H1 (cell line): ENCODE measurements at places on chromosomes 3 and 15. TPM values are rescaled to one million over a fixed set of nuclear protein-coding genes. Genes with fewer than 3 reads are reported as not detected.

GRCh38 chr15:70164156-70164900 lies 66.6 kb upstream of the TLE3 start:
- no peak for DNase-seq

- DNase-seq, result peak; percentile 49
These were observed 168.2 kb downstream of the PEAK1 start for GRCh38 chr15:77251662-77252061.

DNA sequence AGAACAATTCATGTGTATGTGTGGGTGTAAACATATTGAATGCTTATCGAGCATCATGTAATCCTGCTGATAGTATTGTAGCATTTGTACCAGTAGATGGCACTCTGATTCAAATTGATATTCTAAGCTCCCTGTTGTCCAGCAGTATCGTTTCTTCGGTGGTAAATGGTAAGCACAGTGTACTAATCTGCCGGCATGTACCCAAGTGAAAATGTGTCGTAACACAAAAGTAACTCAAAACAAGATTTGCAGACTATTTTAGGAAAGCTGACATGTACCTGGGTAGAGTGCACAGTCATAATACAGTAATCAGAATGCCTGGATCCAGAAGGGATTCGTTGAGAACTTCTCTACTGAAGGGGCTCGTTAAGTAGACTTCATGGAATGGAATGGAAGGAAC lies 31.7 kb upstream of the MNS1 start:
- DNase-seq, result no peak

DNA sequence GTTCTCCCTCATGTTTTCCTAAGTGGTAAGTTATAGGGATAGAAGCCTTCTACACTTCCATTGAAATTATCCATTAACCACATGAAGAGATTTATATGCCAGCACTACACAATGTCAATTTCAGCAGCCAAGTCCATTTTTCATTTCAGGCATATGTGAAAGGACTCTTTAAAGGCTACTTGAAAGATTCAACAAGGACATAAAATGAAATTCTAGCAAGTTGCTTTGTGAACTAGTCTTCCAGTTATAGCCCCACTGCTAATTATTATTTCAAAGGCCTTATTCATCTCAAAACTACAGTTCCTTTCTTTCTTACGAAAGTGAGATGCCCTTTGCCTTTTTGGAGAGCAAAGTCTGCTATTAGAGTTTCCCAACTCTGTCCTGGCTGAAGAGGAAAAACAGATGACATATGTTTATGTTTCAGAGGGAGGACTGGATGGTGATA lies 66.0 kb upstream of the SLC2A2 start:
- DNase-seq, result no peak

DNA sequence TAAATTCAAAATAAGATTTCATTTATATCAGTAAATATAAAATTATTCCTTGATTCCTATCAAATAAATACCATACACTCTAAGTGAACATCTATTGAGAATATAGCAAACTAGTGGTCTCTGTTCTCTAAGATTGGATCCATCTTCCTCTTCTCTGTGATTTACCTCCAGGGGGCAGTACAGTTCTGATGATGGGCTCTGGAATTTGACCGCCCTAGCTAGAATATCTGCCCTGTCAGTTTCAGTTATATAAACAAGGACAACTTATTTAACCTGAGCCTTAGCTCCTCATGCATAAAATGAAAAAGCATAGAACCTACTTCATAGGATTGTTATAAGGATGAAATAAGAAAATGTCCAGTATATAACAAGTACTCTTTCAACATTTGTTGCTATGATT lies 171.1 kb upstream of the CCDC54 start:
- DNase-seq, result no peak

DNA sequence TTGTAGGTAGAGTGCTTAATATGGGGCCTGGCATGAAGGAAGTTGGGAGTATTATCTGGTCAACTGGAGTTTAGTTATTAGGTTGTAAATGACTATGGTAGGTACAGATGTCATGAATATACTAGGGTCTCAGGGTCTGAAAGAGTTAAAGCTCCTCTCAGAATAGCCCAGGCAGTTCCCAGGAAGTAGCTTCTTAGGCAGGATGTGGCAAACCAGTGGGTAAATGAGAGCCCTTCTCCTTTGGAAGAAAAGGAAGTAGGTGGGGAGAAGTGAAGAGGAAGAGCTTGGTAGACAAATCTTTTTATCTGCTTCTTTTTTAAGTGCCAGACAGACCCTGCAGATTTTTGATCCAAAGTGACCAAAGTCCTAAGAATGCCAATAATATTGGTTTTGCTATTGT lies 24.5 kb downstream of the MAP2K1 start:
- DNase-seq, result no peak

DNA sequence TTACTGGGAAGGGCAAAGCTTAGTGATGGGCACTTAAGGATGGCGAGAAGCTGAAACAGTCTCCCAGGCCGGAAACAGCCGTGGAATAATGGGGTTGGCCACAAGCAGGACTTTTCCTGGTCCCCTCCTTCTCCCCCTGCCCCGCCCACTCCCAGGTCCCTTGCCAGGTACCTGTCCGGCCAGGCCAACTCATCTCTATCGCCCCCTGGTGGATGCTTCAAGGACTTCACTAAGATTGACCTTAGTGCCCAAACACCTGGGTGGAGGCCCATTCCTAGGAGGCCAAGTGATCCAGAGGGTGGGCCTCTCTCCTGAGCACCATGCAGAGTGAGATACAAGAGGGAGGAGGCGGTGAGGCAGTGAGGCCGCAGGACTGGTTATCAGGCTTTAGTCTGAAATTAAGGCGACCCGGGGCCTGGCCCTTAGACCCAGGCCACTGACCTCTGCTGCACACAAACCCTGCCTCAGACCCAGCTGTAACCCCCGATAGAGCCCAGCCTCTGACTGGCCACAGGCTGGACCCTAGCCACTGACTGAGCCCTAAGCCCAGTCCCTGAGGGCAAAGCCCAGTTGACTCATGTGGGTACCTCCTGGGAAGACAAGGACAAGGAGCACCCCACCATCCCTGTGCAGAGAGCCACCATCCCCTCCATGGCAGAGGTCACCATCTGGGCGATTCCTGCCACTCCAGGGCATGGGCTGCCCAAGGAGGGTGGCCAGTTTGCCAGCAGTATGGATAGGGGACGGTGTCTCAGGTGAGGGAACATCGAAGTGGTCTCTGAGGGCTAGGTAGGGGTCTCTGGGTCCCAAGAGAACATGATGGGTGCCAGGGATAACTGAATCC lies 37.6 kb downstream of the VIPR1 start:
- DNase-seq, result peak; percentile 97

GRCh38 chr3:49654955-49655556 lies 19.1 kb upstream of the APEH start:
- DNase-seq, result no peak

DNA sequence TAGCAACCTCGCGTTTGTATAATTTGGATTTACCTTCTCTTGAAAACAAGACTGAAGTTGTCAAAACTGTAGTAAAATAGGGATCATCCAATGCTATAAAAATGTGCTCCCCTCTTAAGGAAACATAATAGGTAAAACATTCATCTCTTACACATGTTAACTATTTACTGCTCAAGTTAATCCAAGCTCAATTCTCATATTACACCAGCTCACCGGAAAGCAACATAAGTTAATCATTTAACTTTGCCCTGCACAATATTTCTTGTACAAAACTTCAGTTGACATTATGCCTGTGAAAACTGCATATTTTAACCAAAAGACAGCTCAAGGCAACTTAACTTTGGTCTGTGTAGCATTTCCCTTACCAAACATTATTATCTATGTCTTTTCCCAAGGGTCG lies 634.2 kb downstream of the NAALADL2 start:
- no peak for DNase-seq

- no peak for DNase-seq
These were observed 32.2 kb downstream of the MCTP2 start for GRCh38 chr15:94263341-94264273.

- DNase-seq, result no peak
These were observed 91.6 kb downstream of the MESD start for GRCh38 chr15:80898040-80898439.

- DNase-seq, result no peak
These were observed 419.4 kb upstream of the ONECUT1 start for GRCh38 chr15:53209396-53210042.

DNA sequence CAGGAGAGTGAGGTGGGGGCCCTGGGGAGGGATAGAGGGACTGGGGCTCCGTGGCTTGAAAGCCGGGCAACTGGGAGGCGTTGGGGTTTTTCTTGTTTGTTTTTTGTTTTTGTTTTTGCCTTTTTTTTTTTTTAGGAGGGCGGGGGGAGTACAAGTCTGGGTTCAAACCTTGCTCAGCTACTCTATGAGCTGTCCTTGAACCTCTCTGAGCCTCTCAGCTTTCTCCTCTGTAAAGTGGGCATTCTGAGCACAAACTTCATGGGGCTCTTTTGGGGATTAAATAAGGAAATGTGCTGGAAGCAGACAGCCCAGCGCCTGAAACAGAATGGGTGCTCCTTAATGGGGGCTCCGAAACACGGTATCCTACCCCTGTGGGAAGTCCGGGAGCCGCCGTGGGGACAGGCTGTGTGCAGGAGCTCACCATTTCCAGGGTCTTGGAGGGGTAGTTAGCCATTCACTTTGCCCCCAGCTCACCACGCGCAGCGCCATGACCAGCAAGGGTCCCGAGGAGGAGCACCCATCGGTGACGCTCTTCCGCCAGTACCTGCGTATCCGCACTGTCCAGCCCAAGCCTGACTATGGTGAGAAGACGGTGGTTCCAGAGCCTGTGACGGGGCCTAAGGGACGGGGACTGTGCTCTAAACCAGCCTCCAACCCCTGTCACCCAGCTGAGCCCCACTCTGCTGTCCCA lies 388 bp downstream of the ACY1 start:
- DNase-seq, result no peak

- DNase-seq, result no peak
These were observed 5.4 kb downstream of the CLN6 start for GRCh38 chr15:68224108-68224507.

GRCh38 chr3:108838436-108838835 lies 15.8 kb downstream of the TRAT1 start:
- DNase-seq, result no peak

DNA sequence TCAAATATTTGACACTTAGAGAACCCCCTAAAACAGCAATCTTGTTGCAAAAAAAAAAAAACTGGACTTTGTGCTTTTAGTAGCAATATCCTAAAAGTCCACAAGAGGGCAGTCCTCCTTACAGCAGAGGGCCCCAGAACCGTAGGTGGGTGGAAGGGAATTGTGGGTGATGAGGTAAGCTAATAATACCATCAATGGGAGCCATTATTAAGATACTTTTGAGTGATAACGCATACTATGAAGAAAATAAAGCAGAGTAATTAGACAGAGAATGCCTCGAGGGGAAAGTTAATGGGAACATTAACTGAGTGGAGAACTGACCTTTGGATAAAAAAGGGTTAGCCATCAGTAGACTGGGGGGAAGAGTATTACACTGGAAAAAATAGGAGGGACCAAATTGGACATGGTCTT lies 229.9 kb downstream of the THRB start:
- DNase-seq, result no peak

DNA sequence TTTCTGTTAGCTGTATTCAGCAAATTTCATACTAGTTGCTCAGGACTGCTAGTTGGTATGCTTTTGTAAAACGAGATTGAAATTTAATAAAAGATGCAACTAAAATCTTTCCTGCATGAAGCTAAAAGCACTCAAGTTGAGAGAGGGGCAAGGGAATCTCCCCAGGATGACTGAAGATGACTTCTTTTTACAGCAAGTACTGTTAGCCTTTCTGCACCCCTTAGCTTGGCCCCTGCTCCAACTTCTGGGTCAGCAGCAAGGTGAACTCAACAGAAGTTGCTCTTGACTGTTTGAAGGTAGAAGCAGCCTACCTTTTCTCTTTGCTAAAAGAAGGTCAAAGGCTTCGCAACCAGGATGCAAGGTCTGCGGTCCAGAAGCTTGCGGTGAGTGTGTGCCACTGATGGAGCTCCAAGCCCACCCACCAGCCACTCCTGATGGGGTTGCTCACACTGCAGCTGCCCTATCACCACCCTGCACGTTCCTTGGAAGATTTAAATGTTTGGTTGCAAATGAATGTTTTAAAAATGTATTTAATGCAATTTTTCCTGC lies 32.5 kb downstream of the NME9 start:
- no peak for DNase-seq

- no peak for DNase-seq
These were observed 66.3 kb upstream of the LRIG1 start for GRCh38 chr3:66567077-66567476.

- no peak for DNase-seq
These were observed 753 bp upstream of the MYO5A start for GRCh38 chr15:52529341-52529924.

DNA sequence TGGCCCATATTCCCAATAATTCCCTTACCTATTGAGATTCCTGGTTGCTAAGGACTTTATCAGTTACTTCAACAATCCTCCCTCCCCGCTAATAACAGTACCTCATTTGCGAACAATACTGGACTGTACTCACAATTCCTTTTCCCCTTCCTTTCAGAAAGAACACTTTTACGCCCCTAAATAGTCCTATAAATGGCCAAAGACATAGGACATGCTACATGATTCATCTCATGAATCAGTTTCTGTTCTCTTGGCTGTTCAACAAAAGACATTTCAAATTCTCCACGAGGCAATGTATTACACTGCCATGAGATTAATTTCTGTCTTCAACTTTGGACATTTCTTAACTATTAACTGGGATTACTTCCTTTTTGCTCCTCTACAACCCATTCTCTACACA lies 264.4 kb downstream of the TIGIT start:
- DNase-seq, result no peak

DNA sequence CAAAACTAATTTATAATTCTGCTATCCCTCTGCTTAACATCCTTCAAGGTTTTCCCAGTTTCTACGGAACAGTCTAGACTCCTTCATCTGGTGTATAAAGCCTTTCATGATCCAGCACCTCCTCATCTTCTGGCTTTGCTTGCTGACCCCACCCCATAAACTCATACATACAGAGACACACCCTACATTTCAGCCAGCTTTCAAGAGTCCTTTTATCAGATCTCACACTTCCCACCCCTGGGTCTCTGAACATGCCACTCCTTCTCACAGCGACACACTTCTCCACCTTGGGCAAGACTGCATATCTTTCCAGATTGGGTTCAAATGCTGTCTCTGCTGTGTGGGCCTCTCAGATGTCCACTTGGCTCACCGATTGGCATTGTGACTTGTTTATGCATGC lies 166.8 kb upstream of the LPP start:
- no peak for DNase-seq

DNA sequence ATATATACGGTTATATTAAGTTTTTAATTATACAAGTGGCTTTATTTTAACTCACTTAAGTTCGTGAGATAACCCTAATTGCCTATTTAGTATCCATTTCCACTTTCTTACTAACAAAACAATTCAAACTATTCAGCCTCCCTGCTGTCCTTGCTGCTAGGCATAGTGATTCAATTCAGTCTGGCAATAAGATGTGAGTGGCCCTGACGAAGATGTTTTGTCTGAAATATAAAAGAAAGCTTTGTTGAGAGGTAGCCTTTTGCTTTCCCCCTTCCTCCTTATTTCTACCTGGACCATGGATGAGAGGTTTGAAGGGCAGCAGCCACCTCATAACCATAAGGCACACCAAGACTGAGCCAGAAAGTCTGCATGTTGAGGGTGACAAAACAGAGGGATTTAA lies 89.3 kb upstream of the TRIM42 start:
- DNase-seq, result no peak

Gene CPLX3
- not detected in 2 replicates for total RNA-seq

Gene PEX11A
- total RNA-seq, result 2.2 and 2.9 TPM in 2 replicates

Gene CCDC39
- total RNA-seq, result 0.34 and 0.80 TPM in 2 replicates

Gene CHMP2B
- 49.3 and 56.5 TPM in 2 replicates for total RNA-seq

Gene ACAN
- total RNA-seq, result 0.67 and 0.71 TPM in 2 replicates

Gene LDHAL6B
- total RNA-seq, result not detected in 2 replicates

Gene ISLR
- total RNA-seq, result 0.35 TPM in 1 of 2 replicates, not detected in the other

Gene TASOR
- 40.1 and 45.5 TPM in 2 replicates for total RNA-seq

Gene LAMB2
- total RNA-seq, result 107 and 112 TPM in 2 replicates
